ENCODE measurements at places on chromosomes 16 and 17. TPM values are rescaled to one million over a fixed set of nuclear protein-coding genes. Genes with fewer than 3 reads are reported as not detected.
A peak's percentile ranks its signal among the peaks of the same experiment; 100 is the strongest.

Gene NOG
- total RNA-seq, result 0.64 TPM

DNA sequence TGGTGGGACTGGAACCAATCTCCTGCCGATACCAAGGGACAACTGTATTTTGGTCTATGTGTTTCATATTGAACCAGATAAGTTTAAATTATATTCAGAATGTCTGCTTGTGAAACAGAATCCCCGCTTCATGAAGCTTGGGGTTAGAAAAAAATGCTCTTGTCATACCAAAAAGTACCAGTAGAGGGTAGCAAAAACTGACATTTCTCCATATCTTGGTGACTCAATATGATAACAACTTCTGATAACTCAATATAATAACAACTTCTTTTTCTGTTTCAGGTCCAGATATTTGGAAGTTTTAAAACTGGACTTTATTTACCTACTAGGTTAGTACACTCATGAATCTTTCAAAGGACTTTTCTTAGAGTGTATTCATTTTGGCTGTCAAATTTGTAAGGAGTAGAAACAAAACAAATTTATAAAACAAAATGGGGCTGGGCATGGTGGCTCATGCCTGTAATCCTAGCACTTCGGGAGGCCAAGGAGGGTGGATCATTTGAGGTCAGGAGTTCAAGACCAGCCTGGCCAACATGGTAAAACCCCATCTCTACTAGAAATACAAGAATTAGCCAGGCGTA is 52.3 kb upstream of the ADCY7 start:
- DNase-seq, result peak; percentile 68

Gene ZNF598
- total RNA-seq, result 23.5 TPM

DNA sequence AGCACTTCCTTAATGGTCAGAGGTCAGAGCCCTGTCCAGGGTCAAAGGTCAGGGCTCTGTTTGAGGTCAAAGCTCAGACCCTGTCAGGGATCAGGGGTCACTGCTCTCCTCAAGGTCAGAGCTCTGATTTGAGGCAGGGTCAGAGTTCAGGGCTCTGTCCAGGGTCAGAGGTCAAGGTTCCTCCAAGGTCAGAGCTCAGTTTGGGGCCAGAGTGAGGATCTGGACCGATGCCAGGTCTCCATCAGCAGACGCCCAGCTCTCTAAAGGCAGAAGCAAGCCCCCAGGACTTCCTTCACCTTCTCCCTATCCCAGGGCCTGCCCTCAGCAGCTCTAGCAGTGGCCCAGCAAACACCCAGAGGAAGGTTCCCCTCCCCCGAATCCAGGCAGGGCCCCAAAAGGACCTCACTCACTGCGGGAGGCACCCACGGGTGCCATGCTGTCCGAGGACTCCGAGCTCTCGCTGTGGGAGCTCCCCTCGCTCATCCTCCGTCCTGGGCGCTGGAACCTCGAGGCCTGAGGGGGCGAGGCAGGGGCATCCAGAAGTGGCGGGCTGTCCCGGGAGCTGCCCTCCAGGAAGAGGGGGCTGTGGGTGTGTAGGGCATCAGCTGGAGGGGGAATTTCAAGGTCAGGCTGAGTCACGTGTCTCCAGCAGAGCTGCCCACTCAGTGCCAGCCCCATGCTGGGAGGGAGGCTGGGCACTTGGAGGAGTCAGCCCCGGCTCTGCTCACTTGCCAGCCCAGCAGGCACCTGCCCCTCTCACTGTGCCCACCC is 26.7 kb downstream of the PIMREG start:
- DNase-seq, result no peak

DNA sequence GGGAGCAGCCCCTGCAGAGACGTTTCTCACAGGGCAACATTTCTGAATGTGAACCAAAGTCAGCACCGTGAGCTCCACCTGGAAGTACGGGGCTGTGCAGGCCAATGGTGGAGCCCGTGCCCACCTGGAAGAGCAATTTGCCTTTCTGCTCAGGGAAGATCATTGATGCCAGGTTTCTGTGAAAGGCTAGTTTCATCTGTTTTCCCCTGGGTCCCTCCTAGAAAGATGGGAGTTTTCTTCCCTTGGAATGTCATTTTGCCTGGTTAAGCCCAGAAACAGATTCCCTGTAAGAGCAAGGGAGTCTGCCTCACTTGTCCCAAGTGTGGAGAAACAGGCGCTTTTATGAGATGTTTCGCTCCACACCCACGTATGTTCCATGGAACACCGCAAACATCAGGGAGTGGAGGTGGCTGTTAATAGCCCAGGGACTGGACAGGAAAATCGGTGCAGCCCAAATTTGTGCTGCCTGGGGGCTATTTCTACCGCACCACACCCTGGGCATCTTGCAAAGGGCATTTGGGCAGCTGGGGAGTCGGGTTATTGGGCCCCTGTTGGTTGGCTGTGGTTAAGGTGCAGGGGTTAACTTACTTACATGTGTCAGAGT is 2.6 kb downstream of the SLC6A4 start:
- DNase-seq, result no peak

DNA sequence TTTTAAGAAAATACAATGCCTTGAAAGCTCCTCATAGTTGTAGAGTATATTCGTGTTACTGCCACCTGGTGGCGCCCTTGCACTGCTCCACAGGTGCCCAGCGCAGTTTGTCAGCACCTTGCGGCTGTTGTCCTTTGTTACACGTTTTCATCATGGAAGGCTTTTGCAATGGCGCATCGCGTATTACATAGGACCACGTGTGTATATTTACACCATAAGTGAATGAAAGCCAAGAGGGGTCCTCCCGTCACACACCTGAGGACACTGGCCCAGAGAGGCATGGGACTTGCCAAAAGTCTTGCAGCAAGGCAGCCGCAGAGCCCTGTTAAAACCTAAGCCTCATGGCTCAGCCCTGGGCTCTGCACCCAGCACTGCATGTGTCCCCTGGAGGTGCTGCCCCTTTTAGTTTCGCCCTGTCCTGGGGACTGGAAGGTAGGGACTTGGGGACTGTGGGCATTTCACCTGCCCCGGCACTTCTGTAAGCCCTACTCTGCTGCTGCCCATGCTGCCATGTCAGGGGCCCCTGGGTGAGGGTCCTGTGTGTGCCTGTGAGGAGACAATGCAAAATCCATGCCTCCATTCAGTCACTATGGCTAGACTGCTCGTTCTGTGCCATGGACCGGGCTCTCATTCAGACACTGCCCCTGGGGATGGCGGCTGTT is 24.3 kb downstream of the POLR3E start:
- peak; percentile 75 for DNase-seq

Gene KRTAP4-5
- total RNA-seq, result not detected

Gene HSPB9
- not detected for total RNA-seq

Gene DCAF7
- total RNA-seq, result 52.7 TPM

DNA sequence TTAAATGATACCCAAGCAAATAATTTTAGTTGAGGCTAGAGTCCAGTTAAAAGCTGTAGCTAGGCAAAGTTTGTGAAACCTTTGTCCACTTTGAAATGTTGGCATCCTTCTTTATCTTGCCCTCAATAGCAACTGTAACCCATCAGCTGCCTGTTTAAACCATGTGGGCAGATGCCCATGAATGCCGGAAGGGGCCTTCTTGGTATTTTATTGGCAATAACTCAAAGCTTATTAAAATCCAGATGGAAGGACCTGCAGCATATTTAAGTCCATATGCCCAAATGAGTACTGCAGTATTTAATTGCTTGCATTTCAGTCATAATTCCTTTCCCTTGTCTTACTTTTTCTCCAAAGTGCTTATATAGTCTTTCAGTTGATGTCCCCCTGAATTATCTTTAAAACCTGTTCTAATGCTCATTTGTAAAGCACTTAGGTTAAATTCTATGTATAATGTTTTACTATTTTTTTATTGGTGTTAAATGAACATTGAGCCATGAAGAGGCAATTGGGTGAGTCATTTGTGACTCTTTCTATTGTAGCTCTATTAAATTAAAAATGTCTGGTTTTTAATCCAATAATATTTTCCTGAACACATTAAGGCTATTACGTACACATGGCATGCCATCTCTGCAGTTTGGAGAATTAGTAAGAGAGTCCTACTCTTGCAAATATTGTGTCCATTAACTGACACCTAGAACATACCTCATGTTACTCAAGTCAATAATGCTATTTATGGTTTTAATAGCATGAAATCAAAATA is 225.3 kb downstream of the KCNJ2 start:
- DNase-seq, result no peak

Gene VPS35
- 193 TPM for total RNA-seq

Gene NPIPB13
- not detected for total RNA-seq

GRCh38 chr17:50949989-50950877 is 84.1 kb upstream of the TOB1 start:
- DNase-seq, result peak; percentile 92

Gene NPW
- total RNA-seq, result 1.3 TPM

DNA sequence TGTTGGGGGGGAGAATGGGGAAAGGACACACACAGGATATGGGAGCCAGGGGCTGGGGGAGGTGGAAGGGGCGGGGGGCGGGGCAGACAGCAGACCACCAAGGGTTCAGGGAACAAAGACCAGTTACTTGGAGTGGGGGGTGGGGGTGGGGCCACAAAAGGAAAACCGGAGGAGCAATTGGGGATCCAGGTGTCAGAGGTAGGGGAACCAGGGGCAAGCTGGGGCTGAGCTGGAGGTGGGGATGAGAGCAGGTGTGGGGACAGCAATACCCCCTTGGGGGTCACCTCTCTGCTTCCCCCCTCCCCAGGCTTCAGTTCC is 1.4 kb upstream of the ORAI3 start:
- DNase-seq, result no peak

- no peak for DNase-seq
These were observed 1.9 kb upstream of the CHST5 start for GRCh38 chr16:75537776-75538175.

- DNase-seq, result peak; percentile 69
These were observed 25.0 kb downstream of the MAP3K3 start for GRCh38 chr17:63647065-63647725.

Gene TLCD2
- 3.9 TPM for total RNA-seq

DNA sequence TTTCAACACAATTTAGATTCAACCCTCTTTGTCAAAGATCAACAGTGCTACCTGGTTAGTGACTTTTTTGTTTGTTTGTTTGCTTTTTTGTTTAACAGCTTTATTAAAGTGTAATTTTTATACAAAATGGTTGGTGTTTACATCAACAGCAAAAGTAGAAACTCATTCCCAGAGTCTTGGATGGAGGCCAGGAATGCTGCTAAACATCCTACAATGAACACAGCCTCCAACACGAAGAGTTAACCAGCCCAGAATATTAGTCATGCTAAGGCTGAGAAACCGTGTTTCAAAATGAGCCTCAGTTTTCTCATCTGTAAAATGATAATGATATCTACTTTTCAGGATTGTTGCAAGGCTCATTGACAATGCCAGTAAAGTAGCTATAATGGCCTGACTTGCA is 211.0 kb upstream of the MAF start:
- DNase-seq, result no peak

Gene MEOX1
- 6.0 TPM for total RNA-seq

DNA sequence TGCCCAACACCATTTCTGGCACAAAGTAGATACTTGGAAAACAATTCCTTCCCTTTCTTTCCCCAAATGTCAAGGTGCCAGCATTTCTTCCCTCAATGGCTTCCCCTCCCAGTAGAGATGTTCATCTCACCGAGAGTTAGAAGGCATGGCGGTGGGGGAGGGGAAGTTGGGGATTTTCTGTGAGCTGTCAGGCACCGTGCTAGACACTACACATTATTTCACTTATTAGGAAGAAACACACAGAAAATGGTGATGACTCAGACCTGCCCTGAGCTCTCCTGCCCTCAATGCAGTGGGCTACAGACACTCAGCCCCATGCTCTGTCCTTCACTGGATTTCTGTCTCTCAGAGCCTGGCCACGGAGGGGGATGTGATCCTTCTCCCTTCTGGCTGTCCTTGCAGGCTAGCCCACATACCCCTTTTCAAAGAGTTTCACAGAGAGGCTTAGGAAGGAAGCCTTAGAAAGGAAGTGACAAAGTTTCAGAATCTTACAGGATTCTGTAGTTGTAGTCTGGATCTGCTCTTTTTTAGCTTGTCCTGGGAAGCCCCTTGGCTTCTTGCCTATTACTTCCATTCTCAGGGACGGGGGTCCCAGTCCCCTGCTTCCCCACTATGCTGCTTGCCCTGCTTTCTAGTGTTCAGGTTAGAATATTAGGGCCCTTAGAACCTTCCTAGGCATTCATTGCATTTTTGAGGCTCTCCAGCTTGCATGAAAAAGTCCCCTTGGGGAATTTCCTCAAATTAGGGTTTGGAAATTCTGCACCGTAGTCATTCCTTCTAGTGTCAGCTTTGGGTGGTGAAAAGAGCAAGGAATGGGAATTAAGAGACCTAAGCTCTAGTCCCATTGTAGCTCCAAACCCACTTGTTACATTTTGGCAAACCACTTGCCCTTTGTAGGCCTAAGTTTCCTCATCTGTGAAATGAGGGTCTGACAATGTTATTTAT is 12.2 kb upstream of the CCL5 start:
- DNase-seq, result peak; percentile 17

Gene MT1A
- total RNA-seq, result 1.9 TPM

DNA sequence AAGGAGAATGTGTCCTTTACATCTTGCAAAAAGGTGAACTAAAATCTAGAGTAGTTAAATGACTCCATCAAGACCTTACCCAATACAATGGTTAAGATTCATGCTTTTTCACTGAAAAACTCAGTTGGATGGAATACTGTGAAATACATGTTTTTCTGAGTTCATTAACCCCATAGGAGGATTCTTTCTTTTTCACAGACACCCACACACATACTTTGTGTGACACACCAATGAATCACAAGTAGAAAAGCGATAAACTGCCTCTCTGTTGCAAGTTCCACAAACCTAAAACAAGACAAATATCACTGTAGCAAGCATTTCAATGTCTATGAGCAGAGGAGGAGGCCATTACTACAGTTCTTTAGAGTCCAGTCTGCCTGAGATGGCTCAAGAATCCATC is 258.8 kb upstream of the CDH5 start:
- peak; percentile 84 for DNase-seq

Gene RAMP2
- not detected for total RNA-seq

- no peak for DNase-seq
These were observed 41.3 kb downstream of the VAC14 start for GRCh38 chr16:70759666-70760065.

Gene ADAP2
- total RNA-seq, result 3.0 TPM

- no peak for DNase-seq
These were observed 7.6 kb downstream of the ATXN1L start for GRCh38 chr16:71853413-71853812.

DNA sequence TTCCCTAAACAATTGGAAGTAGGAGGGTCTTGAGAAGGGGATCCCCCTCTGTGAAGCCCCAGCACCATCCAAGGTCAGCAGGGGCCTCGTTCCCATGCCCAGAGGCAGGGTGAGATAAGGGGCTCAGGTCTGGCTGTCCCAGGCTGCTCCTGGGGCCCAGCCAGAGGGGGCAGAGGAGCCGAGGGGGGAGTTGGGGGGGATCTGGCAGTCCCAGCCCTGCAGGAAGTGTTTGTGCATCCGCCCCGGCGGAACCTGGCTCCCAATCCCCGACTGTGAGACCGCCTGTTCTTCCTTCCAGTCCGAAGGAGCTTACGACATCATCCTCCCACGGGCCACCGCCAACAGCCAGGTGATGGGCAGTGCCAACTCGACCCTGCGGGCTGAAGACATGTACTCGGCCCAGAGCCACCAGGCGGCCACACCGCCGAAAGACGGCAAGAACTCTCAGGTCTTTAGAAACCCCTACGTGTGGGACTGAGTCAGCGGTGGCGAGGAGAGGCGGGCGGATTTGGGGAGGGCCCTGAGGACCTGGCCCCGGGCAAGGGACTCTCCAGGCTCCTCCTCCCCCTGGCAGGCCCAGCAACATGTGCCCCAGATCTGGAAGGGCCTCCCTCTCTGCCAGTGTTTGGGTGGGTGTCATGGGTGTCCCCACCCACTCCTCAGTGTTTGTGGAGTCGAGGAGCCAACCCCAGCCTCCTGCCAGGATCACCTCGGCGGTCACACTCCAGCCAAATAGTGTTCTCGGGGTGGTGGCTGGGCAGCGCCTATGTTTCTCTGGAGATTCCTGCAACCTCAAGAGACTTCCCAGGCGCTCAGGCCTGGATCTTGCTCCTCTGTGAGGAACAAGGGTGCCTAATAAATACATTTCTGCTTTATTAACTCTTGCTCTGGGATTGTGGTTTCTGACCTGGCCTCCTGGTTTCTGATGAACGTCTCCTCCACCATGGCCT is 14.9 kb downstream of the GPRC5C start:
- DNase-seq, result no peak

All from fibroblast of villous mesenchyme (primary cell).